ENCODE measurements at places on chromosomes 4 and X. TPM values are rescaled to one million over a fixed set of nuclear protein-coding genes. Genes with fewer than 3 reads are reported as not detected.

DNA sequence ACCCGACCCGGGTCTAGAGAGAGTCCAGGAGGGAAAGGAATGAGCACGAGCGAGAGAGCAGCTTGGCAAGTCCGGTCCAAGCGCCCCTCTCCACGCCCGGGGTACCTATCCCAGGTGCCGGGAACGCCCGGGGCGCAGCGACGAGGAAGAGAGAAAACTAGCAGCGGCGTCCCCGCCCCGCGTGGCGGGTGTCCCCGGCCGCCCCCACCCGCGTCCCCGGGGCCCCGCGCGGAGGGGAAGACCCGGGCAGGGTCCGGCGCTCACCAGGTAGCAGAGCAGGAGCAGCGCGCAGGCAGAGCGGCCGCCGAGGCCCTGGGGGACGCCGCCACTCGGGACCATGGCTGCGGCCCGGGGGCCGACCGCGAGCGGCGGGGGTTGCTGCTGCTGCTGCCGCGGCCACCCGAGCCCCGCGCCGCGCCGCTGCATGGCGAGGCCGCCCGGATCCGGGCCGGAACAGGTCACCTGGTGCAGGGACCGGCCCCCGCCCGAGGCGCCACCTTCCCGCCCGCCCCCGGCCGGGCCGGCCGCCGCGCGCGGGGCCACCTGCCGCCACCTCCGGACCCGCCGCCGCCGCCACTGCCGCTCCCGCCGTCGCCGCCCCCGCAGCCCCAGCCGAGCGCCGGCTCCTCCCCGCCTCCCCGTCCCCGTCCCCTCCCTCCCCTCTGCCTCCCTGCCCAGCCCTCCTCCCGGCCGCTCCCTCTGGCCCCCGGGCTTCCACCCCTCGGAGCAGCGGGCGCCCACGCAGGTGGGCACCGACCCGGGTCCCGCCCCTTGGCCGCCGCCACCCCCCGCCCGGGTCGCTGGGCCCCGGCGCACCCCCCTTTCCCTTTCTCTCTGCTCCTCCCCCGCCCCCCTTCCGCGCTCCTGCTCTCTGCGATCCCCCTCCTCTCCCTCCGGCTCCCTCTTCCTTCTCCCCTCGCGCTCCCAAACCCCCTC lies at the start of gene SEL1L3:
TSS of gene SEL1L3 (minus strand) at position 578 of the 936 bp plus-strand sequence. CDS start at position 426, 152 bp downstream.
- DNase-seq = no peak

- DNase-seq = no peak
Measured at GRCh38 chr4:113826421-113826820, 64.9 kb upstream of the CAMK2D start.

DNA sequence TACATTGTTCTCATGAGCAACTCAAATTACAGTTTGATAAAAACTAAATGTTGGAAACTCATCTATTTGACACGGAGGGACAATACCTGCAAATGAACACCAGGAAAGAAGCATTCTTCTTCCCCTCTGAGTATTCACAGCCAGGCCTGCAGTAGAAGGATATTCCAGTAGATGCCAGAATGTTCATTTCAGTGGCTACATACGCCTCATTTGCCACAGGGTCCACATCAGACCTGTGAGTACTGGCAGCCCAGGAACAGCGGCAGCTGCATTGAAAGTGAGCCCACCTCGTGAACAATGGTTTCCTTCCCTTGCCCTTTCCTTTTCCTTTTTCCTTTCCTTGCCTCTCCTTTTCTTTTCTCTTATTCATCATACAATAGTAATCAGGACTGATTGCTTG lies 81.1 kb upstream of the NEIL3 start:
- no peak for DNase-seq

- no peak for DNase-seq
Measured at GRCh38 chrX:115388879-115389278, 99.4 kb downstream of the LUZP4 start.

- DNase-seq = no peak
Measured at GRCh38 chrX:105969487-105969886, 69.0 kb downstream of the SERPINA7 start.

Gene GAGE13
- not detected for polyA plus RNA-seq

Gene MOB1B
- polyA plus RNA-seq = 2.5 TPM

DNA sequence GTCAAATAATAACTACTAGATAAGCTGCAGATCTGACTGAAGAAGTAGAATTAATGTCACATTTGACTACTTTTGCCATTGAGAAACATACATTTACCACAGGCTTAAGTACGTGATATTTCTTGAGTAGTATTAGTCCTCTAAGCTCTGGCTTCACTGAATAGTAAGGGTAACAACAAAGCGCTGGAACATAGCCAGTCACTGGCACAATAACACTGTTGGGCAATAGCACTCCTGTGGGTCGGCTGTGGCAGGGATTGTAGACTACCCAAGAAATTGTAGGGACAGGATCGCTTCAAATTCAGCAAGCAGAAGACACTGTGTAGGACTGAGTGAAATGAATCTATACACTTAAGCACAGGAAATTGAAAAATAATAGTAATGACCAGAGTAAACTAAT lies 27.1 kb upstream of the IL15 start:
- no peak for DNase-seq

- DNase-seq = no peak
Measured at GRCh38 chr4:145130788-145131399, 32.8 kb downstream of the ABCE1 start.

DNA sequence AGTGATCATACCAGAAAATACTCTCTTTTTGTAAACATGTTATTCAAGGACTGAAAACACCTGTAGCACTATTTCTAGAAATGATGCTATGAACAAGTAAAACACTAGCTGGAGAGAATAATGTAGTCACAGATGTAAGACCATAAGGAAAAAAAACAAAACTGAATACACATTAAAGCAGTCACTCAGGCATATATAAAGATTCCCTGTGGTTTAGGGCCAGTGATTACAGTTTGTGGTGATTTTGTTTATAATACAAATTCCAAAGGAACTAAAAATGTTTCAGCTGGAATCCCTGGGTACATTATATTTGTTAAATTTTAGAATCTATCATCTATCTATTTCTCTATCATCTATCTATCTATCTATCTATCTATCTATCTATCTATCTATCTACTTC lies 777.8 kb upstream of the FRG1 start:
- no peak for DNase-seq

Gene VEGFD
- not detected for polyA plus RNA-seq

GRCh38 chr4:26160591-26160990 lies 160.2 kb upstream of the RBPJ start:
- no peak for DNase-seq

DNA sequence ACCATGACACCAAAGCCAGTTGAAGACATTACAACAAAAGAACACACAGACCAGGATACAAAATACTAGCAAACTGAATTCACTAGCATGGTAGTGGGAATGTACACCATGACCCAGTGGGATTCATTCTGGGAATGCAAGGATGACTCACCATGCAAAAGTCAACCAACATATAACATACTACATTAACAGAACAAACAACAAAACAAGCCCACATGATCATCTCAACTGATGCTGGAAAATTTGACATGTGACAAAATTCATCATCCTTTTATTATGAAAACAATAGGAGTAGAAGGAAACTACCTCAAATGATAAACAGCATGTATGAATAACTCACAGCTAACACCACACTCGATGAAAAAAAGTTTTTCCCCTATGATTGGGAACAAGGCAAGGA lies 190.2 kb downstream of the DCLK2 start:
- DNase-seq = no peak

DNA sequence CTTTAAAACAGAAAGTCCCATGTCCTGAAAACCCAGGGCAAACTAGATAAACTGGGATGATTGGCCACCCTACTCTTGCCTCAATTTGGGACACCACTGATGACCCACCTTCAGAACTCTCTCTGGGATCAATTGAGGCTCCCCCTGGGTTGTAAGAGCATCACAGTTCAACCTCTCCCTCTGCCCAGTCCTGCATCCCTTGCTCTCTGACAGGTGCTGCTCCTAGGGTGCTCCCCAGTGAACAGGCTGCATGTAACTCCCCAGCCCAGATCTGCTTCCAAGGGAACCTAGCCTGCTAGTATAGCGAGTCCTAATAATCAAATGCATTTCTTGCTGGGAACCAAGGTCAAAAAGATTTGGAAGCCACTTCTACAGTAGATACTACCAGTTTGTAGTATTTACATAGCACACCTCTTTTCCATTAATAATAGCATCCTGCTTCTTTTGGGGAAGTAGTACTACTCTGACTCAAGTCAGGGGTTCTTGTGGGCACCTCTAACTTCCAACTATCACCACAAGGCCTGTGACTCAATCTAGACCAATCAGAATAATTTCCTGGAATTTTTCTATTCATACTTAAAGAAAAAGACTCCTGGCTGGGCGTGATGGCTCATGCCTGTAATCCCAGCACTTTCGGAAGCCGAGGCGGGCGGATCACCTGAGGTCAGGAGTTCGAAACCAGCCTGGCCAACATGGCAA lies 42.1 kb upstream of the SPINK2 start:
- DNase-seq = no peak

- no peak for DNase-seq
Measured at GRCh38 chr4:41613386-41613785, 75.4 kb downstream of the LIMCH1 start.

GRCh38 chr4:72286185-72286584 lies 254.4 kb downstream of the NPFFR2 start:
- no peak for DNase-seq

DNA sequence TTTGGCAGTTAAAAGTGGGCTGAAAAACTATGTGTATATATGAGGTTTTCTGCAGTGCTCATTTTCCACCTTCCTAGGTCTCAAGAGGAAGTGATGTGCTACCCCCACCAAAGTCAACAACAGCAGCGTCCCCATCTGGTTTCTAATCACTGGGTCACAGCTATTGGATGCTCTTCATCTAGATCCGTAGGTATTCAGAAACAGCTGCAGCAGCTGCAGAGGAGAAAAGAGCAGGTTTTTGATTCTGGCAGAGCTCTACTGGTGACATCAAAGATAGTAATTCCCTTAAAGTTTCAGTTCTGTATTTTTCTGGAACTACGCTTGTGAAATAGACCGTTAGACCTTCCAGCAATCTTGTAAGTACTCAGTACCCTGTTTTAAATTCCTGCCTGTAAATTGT lies 5.8 kb upstream of the GUCY2F start:
- DNase-seq = peak; percentile 59

DNA sequence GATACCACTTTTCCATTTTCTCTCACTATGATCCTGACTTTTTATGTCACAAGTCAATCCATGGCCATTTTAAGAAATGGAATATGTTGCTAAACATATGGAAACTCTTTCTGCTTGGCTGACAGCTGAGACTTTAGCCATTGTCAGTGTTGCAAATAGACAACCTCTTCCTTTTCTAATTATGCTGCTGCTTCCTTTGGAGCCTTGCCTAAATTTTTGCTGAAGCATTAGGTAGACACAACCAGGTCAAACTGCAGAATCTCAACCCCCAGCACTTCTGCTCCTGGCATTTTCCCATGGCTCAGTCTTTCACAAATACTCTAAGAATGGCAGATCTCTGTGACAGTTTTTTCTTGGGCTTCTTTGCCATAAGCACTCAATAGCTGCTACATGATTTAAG lies 543.3 kb downstream of the GRID2 start:
- no peak for DNase-seq

GRCh38 chr4:161936625-161937550 lies 226.9 kb downstream of the FSTL5 start:
- no peak for DNase-seq

Gene ATXN3L
- not detected for polyA plus RNA-seq

Gene UBL4A
- 28.1 TPM for polyA plus RNA-seq

Gene ELOVL6
- not detected for polyA plus RNA-seq

GRCh38 chr4:8939160-8939839 lies 67.7 kb upstream of the HMX1 start:
- DNase-seq = no peak

Gene HELT
- polyA plus RNA-seq = not detected

GRCh38 chr4:8556341-8557150 lies 23.6 kb upstream of the GPR78 start:
- no peak for DNase-seq

Gene ITIH6
- not detected for polyA plus RNA-seq

Gene FAM241A
- polyA plus RNA-seq = 4.8 TPM

DNA sequence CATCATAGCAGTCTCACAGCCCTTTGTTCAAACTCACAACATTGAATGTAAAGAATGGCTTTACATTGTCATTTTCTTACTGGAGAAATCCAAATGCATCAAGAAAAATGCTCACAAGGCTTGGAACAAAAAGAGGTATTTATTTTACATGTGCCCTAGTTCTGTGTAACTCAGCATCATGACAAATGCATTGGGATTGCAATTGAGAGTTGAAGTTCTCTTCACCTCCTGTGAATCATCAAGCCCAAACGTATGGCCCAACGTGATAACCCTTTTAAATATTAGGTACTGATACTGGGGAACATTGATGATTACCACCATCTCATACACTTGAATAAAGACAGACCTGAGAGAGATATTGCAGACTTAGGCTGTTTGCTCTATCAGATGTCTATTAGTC lies 61.6 kb downstream of the GASK1B start:
- no peak for DNase-seq

Gene TRAM1L1
- polyA plus RNA-seq = not detected

DNA sequence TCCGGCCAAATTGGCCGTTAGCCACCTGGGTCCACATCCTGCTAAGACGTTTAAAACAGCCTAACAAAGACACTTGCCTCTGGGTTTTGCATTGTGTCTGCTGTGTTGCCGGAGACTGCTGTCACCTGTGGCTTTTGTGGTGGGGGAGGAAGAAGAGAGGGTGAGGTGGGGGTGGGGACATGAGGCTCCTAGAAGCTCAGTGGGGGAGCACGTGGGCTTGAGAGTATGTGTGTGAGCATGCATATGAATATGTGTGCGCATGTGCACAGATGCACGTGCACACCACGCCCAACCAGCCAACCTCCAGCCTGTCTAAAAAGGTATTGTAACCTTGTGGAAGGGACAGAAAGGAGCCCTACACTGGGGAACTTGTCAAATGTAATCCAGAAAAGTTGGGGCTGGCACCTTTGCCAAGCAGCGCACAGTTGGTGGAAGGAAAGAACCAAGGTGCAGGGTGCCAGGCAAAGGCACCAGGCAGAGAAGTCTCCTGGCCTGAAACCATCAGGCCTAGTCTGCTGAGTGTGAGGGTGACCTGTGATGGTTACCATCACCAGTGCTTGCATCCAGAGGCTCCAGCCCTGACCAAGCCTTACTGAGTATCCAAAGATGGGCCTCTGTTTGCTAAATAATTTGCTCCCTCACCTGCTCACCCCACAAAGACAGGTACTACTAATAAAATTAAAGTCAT lies 10.1 kb upstream of the SASH3 start:
- DNase-seq = no peak

All from CD14-positive monocyte (primary cell).